ENCODE measurements at places on chromosomes 12 and 14.

GRCh38 chr14:75972801-75973421 is 8.9 kb downstream of the TGFB3 start:
- DNase-seq = no peak

GRCh38 chr12:108689314-108690190 is 41.8 kb downstream of the CORO1C start:
- peak; percentile 67 for DNase-seq

DNA sequence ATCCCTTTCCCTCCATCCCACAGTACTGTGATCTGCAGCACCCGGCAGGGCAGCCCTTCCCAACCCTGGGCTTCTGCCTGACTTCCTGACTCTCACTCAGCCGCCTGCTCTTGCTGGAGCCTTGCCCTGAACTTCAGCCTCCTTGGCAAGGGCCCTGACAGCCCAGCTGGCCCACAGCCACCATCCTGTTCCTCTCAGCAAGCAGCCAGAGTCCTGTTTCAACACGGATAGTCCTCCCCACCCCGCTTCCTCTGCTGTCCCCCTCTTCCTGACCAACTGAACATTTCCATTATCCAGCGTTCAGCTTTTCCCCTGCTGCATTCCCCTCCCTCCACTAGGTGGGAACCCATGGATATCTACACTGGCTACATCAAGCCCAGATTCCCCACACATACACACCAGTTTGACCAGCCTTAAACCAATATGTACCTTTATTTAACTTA is 74.0 kb upstream of the MDM1 start:
- peak; percentile 94 for DNase-seq

GRCh38 chr14:69980457-69981425 is 101.5 kb downstream of the SMOC1 start:
- no peak for DNase-seq

- DNase-seq = no peak
These were observed 8.5 kb downstream of the CDCA4 start for GRCh38 chr14:105012171-105012985.

DNA sequence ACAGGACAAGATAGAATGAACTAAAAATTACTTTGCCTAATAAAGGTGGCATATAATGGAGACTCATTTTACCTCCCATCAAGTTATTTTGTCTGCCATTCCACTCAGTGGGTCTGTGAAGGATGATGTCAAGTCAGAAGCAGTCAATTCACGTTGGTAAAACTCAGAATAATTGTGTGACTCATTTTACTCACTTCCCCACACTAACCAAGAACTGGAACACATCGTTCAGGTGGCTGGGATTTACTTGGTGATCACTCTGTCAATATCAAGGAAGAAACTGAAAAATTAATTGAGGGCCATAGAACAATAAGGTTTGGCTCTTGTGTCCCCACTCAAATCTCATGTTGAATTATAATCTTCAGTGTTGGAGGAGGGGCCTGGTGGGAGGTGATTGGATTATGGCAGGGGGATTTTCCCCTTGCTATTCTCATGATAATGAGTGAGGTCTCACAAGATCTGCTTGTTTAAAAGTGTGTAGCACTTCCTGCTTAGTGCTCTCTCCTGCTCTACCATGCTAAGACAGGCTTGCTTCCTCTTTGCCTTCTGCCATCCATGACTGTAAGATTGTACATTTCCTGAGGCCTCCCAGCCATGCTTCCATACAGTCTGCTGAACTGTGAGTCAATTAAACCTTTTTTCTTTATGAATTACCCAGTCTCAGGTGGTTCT is 35.7 kb upstream of the GTF2A1 start:
- DNase-seq = no peak

GRCh38 chr14:77843651-77844050 is 43.7 kb downstream of the ADCK1 start:
- DNase-seq = no peak

GRCh38 chr14:93430315-93431035 is at the start of gene UNC79:
Gene UNC79, plus strand, starts transcription at chr14:93430939. Its CDS starts 91 bp downstream, at chr14:93431030.
- DNase-seq = peak; percentile 26

DNA sequence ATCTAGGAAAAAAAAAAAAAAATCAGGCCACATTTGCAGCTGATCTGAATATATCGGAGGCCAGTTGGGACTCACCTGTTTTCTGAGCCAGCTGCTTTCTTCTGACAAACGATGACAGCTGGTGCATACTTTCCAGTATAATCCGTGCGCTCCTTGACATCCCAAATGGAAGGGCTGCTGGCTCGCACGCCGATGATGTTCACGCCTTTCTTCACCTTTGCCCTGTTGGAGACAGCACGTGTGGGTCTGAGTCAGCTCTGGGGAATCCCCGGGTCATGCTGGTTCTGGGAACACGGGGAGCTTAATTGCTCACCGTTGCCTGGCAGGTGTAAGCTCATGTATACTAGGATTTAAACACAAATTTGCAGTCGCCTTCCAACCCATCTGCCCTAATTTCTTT is 372.8 kb downstream of the TMEM132D start:
- DNase-seq = peak; percentile 47

GRCh38 chr12:106605254-106605653 is 22.4 kb downstream of the RFX4 start:
- DNase-seq = no peak

DNA sequence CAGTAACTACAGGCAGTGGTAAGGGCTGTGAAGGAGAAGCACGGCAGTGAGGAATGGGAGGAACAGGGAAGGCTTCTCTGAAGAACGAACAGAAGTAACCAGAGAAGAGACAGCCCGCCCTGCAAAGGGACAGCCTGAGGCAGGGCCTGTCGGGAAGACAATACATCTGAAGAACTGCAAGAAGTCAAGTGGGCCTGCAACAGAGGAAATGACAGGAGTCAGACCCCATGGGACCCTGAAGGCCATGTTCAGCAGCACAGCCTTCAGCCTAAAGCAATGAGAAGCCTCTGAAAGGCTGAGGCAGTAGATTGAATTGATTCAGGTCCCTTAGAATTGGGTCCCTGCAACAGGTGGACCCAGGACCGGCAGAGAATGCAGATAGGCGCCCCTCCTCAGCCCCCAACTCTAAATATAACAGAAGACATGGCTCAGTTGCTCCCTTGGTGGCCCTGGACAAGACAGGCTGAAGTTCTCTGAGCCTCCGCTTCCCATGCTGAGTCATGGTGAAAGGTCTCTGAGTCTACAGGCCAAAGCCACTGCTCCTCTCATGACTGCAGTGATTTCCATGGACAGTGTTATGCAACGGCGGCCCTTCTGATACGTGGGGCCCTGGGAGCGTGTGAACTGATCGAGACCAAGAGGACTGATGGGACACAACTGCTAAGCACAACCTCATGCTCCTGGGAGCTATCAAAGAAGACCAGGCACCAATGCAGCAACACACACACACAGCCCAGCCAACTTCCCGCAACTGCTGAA is 10.8 kb upstream of the ACTR6 start:
- no peak for DNase-seq
